ENCODE measurements at places on chromosomes 1 and 21. TPM values are rescaled to one million over a fixed set of nuclear protein-coding genes. Genes with fewer than 3 reads are reported as not detected.

DNASE2B gene
- 0.20 TPM for polyA plus RNA-seq

TRIM45 gene
- 29.5 TPM for polyA plus RNA-seq

APCS gene
- polyA plus RNA-seq: not detected

KIF14 gene
- 12.4 TPM for polyA plus RNA-seq

C1orf115 gene
- 24.4 TPM for polyA plus RNA-seq
